H1 (cell line): ENCODE measurements at places on chromosomes 11 and 22. TPM values are rescaled to one million over a fixed set of nuclear protein-coding genes. Genes with fewer than 3 reads are reported as not detected.

Gene UCP2
- polyA plus RNA-seq, result 55.2 and 79.1 TPM in 2 replicates

Gene DGCR6L
- polyA plus RNA-seq, result 72.6 and 93.5 TPM in 2 replicates

Gene DBX1
- polyA plus RNA-seq, result 0.05 TPM in 1 of 2 replicates, not detected in the other

Gene BAIAP2L2
- 10.0 and 13.9 TPM in 2 replicates for polyA plus RNA-seq

DNA sequence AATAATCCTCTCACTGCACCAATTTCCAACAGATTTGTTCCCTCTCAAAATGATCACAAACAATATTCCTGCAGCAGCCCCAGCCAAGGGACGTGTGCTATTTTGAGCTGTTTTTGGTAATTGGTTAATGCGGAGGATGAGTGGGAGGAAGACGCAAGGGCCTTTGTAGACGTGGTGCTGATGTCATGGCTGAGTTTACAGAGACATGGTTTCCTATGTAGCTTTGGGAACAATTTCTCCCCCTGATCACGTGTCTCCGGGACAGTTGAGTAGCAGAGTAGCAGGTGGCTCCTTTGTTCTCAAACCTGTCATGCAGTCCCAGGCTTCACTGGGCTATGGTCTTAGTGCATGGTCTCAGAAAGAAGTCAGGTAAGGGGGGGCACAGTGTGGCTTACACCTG, 183.2 kb upstream of the NECTIN1 start:
- no peak for DNase-seq

GRCh38 chr11:31521497-31522150, 12.1 kb downstream of the ELP4 start:
- no peak for DNase-seq

DNA sequence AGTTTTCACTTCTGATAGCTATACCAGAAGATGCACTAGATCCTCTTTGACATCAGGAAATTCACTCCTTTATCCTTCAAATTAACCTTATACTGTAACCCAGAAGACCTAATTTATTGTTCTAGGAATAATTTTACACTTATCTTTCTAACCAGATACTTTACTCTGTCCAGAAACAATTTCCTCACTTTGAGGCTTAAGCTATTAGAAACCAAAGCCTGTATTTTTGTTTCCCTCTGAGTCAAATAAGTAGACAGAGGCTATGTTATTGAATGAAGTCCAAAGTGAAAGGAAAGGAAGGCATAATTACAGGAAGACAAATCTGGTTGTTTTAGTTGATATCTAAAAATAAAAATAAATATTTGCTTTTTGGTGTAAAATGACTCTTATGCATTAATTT, 2.2 kb downstream of the OR51V1 start:
- DNase-seq, result no peak

GRCh38 chr22:49807780-49808708, 19.6 kb downstream of the BRD1 start:
- no peak for DNase-seq
